Sigmoid colon (tissue), 7 donors: ENCODE measurements at places on chromosomes 2 and 18. TPM values are rescaled to one million over a fixed set of nuclear protein-coding genes. Genes with fewer than 3 reads are reported as not detected.

GRCh38 chr2:64179582-64180321, 35.5 kb upstream of the PELI1 start:
- no peaks in the 10 kb centered on the region for H3K4me1 ChIP-seq
- no peak for DNase-seq
- H3K4me3 ChIP-seq = no peak overlapping the region
- no peak overlapping the region for H3K27ac ChIP-seq
- no peaks in the 10 kb centered on the region for H3K27me3 ChIP-seq

DNA sequence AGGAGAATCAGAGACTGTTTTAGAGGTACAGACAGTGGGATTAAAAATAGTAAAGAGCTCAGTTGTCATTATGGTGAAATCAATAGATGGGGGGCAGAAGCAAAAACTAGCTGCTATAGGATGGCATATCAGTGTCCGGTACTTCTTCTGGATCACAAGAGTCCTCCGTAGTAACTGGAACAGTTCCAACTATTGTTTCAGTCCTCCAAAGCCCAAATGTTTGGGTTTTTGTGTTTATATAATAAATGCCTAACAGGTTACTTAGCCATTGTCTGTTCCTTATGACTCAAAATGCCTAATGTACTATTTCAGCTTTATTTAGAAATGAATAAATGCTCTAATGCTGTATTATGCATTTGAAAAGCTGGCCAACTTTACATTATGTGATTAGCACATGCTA, 401.2 kb downstream of the PTH2R start:
- DNase-seq = no peak
- H3K27ac ChIP-seq = no peak overlapping the region
- H3K4me1 ChIP-seq = no peaks in the 10 kb centered on the region
- H3K36me3 ChIP-seq = no peaks in the 10 kb centered on the region
- H3K27me3 ChIP-seq = no peaks in the 10 kb centered on the region

GRCh38 chr18:44799907-44800421, 119.3 kb downstream of the SETBP1 start:
- no peaks in the 10 kb centered on the region for H3K36me3 ChIP-seq
- peak overlapping the region; percentile 0 for H3K27ac ChIP-seq
- H3K4me3 ChIP-seq = no peak overlapping the region
- no peaks in the 10 kb centered on the region for H3K27me3 ChIP-seq
- H3K4me1 ChIP-seq = peaks cover 51% of the 10 kb centered on the region

GRCh38 chr2:181384923-181385322, 72.3 kb upstream of the ITGA4 start:
- no peaks in the 10 kb centered on the region for H3K36me3 ChIP-seq
- no peak for DNase-seq
- H3K4me1 ChIP-seq = no peaks in the 10 kb centered on the region
- no peaks in the 10 kb centered on the region for H3K27me3 ChIP-seq

DNA sequence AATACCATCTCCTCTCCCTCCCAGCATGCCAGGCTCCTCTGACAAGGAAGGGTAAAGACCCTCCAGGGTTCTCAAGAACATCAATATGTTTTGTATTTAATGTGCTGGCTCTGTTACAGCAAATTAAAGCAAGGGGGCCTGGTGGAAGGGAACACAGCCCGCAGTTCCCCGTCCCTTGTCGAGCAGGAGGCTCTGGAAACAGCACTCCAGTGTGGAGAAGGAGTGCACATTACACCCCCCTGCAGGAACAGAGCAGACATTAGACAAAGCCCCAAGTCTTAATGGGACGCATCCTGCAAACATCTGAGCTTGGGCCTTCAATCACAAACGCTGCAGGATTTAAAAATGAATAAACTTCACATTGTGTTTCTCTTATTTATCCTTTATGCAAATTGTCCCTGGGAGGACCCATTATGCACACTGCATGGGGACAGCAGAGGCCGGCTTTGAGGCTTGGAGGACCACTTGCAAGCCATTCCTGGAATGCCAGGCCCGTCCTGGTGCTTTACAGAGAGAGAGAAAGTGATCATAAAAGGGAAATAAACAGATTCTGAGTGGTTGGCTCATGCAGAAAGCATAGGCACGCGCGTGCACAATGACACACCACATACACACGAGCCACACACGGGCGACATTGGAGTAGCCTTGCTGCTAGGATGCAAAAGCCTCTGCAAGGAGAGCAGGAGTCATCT, 328.7 kb downstream of the SMAD2 start:
- no peaks in the 10 kb centered on the region for H3K36me3 ChIP-seq
- H3K27ac ChIP-seq = no peak overlapping the region
- no peak for DNase-seq
- H3K4me3 ChIP-seq = no peak overlapping the region

GRCh38 chr18:23071285-23071684, 64.0 kb upstream of the CABLES1 start:
- DNase-seq = peak; percentile 70
- H3K4me3 ChIP-seq = no peak overlapping the region
- H3K27ac ChIP-seq = no peak overlapping the region
- H3K36me3 ChIP-seq = no peaks in the 10 kb centered on the region

DNA sequence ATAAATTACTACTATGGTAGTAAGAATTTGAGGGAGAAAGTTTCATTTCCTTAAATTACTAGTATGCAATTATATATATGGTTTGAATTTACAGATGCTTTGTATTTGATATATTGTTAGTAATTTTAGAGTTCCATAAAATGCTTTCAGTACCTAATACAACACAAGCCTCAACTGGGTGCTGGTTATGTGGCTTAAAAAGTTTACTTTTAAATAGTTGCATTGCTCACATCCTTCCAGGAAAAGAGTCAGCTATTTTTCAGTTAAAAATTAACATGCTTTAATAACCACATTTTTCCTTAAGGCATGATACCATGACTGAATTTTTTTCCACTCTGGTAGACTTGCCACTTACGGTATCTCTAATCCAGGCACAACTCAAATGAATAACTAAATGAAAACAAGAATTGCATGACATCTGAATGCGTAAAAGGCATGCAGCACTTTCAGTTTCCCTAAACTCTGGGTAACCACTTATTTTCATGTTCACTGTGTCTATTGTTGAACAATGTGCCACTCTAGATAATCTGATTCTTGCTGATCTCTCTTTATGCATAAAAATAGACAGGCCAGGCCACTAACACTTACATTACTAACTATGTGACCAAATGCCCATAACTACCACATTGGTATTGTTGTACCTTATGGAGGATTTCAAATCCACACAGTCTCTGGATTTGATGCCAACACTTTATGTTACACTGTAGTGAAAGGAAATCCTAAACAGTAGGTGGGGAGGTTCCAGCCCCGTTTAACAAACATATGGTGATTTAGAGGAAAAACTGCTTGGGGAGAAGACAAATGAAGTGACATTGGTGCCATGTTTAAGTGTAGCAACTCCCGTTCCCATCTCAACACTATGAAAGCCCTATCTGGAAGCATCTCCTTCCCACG, 35.5 kb upstream of the SLC35F5 start:
- H3K27me3 ChIP-seq = no peaks in the 10 kb centered on the region
- H3K4me3 ChIP-seq = no peak overlapping the region
- H3K27ac ChIP-seq = no peak overlapping the region
- no peaks in the 10 kb centered on the region for H3K36me3 ChIP-seq
- DNase-seq = no peak

DNA sequence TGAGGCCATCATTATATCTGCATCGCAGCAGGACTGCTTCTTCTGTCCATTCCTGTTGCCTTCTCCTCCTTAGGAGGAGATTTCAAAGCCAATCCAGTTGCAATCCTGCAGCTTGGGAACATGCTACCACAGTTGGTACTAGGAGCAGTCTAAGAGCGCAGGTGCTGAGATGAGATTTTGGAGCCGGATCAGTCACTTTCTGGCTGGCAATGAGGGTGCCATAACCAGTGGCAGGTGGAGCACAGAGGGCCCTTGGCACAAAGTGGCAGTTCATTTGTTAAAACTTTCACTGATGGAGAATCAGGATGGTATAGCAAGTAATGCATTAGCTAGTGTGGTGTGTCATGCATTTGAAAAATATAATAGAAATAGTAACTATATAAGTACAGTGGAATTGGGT, 173.7 kb upstream of the ATP5MC3 start:
- no peaks in the 10 kb centered on the region for H3K36me3 ChIP-seq
- H3K27me3 ChIP-seq = no peaks in the 10 kb centered on the region
- no peak for DNase-seq
- H3K4me3 ChIP-seq = no peak overlapping the region
- H3K27ac ChIP-seq = no peak overlapping the region
- no peaks in the 10 kb centered on the region for H3K4me1 ChIP-seq

- no peaks in the 10 kb centered on the region for H3K27me3 ChIP-seq
- no peaks in the 10 kb centered on the region for H3K36me3 ChIP-seq
- no peak for DNase-seq
- H3K27ac ChIP-seq = no peak overlapping the region
- no peak overlapping the region for H3K4me3 ChIP-seq
Observed at GRCh38 chr2:184554736-184555135, 43.6 kb upstream of the ZNF804A start.

DNA sequence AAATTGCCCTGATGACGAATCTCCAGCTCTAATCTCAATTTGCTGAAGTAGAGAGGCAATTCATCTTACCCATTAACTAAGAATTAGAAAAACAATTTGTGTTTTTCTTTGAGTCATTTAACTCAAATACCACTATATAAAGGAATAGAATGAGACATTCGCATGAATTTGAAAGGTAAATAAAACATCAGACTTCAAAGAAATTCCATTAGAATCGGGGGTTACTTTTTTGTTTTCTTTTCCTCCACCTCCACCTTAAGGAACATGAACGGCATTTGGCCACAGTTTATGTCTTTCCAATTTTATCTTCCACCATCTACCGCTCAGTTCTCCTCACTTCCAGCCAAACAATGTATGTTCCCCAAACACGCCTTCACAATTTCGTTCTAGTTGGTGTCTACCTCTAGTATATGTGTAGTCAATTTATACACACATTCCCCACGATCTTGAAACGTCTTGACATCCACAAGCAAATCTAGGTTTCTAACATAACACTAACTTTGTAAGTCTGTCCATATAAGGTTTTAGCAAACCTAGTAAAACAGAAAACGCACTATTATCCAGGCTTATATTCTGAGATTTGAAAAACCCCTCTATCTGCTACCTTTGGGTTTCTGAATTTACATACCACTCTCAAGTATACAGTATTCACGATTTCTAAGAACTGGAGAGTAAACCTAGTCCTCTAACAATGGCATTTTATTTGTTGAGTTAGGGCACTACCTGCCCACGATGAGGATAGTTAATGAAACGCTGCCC, 1.2 kb upstream of the SMCHD1 start:
- H3K27me3 ChIP-seq = no peaks in the 10 kb centered on the region
- H3K36me3 ChIP-seq = no peaks in the 10 kb centered on the region
- peak overlapping the region; percentile 71 for H3K4me3 ChIP-seq
- H3K4me1 ChIP-seq = peaks cover 25% of the 10 kb centered on the region
- DNase-seq = no peak
- peak overlapping the region; percentile 99 for H3K27ac ChIP-seq

- no peaks in the 10 kb centered on the region for H3K36me3 ChIP-seq
- peak within 1 kb of the TSS; percentile 75 for H3K4me3 ChIP-seq
- DNase-seq = peak; percentile 82
- H3K4me1 ChIP-seq = peaks cover 51% of the 10 kb centered on the region
- peaks cover 16% of the 10 kb centered on the region for H3K27me3 ChIP-seq
Observed at GRCh38 chr18:77132369-77133050, at the start of gene MBP. Gene MBP, minus strand, starts transcription at chr18:77132783. Its CDS starts 27,522 bp downstream, at chr18:77105261.

The KIAA2012 gene
- not detected for total RNA-seq

The RGPD8 gene
- 23.1 TPM for total RNA-seq

The CDH20 gene
- total RNA-seq = not detected

The PMAIP1 gene
- total RNA-seq = 0.99 TPM

The GALNT5 gene
- total RNA-seq = 1.1 TPM

The CDCA7 gene
- 0.33 TPM for total RNA-seq

The SETBP1 gene
- total RNA-seq = 100 TPM

The MREG gene
- total RNA-seq = 0.99 TPM

The TXNDC9 gene
- 41.3 TPM for total RNA-seq
